ENCODE measurements at places on chromosomes 4 and X.

DNA sequence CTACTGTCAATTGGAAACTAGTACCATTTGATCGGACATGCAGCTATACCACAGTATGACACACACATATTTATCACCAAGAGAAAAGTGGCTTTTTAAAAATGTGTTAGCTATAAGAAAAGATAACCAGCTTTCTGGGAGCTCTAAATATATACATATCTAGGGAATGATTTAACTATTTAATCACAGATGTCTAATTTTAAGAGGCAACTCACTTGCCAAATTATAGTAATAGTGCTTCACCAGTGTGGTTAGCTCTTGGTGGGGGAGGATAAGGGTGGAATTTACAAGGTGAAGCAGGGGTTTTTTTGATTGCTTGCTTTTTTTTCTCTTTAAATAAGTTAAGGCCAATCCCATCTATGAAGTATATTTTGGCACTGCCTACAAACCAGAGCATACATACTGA lies 547.7 kb upstream of the DIPK2B start:
- H3K4me3 ChIP-seq = peak overlapping the region; percentile 55
- peaks cover 56% of the 10 kb centered on the region for H3K36me3 ChIP-seq
- peaks cover 52% of the 10 kb centered on the region for H3K4me1 ChIP-seq
- H3K27me3 ChIP-seq = peaks cover 28% of the 10 kb centered on the region
- peak overlapping the region; percentile 88 for H3K27ac ChIP-seq

- no peak for DNase-seq
- H3K27me3 ChIP-seq = no peaks in the 10 kb centered on the region
- H3K36me3 ChIP-seq = no peaks in the 10 kb centered on the region
- H3K4me3 ChIP-seq = no peak overlapping the region
- no peak overlapping the region for H3K27ac ChIP-seq
- peaks cover 20% of the 10 kb centered on the region for H3K4me1 ChIP-seq
Observed at GRCh38 chr4:80678413-80678812, 342.9 kb downstream of the CFAP299 start.

DNA sequence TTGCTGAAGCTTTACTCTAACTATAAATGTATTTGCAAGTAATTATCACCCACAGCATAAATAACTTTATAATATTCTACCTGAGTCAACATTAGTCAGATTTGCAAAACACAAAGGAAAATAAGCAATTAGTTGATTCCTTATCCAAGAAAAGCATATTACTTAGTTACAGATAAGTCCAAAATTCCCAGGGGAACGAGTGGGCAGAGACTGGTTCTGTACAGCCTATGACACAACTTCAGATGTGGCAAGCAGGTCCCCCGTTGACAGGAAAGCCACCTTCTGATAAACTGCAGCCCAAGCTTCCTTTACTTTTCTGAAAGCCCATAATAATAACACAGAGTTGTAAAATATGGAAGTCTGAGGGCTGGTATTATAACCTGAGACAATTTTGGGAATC lies 62.4 kb upstream of the NDP start:
- no peak overlapping the region for H3K27ac ChIP-seq
- H3K4me1 ChIP-seq = peaks cover 19% of the 10 kb centered on the region
- no peak for DNase-seq
- no peaks in the 10 kb centered on the region for H3K36me3 ChIP-seq
- no peaks in the 10 kb centered on the region for H3K27me3 ChIP-seq

- peaks cover 6% of the 10 kb centered on the region for H3K27me3 ChIP-seq
- H3K4me3 ChIP-seq = no peak overlapping the region
- no peak for DNase-seq
- no peaks in the 10 kb centered on the region for H3K4me1 ChIP-seq
- H3K27ac ChIP-seq = no peak overlapping the region
Observed at GRCh38 chrX:137431693-137432488, 134.0 kb upstream of the ZIC3 start.

DNA sequence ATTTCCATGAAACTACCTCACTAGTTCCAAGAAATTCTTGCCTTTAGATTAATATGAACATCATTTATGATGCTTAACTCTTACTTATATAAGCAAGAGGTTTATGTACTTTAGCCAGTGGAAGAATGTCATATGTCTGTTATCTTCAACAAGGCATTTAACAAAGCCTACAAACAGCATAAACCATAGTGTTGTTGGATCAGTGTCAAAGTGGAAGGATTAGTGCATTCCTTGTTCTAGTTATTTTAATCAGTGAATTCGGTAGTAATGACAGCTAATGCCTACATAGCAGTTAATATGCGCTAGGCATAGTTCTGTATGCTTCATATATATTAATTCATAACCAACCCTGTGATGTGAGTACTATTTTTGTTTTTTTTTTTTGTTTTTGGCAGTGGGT lies 3.1 kb downstream of the PI4K2B start:
- no peaks in the 10 kb centered on the region for H3K27me3 ChIP-seq
- peak overlapping the region; percentile 57 for H3K4me3 ChIP-seq
- peaks cover 30% of the 10 kb centered on the region for H3K36me3 ChIP-seq

DNA sequence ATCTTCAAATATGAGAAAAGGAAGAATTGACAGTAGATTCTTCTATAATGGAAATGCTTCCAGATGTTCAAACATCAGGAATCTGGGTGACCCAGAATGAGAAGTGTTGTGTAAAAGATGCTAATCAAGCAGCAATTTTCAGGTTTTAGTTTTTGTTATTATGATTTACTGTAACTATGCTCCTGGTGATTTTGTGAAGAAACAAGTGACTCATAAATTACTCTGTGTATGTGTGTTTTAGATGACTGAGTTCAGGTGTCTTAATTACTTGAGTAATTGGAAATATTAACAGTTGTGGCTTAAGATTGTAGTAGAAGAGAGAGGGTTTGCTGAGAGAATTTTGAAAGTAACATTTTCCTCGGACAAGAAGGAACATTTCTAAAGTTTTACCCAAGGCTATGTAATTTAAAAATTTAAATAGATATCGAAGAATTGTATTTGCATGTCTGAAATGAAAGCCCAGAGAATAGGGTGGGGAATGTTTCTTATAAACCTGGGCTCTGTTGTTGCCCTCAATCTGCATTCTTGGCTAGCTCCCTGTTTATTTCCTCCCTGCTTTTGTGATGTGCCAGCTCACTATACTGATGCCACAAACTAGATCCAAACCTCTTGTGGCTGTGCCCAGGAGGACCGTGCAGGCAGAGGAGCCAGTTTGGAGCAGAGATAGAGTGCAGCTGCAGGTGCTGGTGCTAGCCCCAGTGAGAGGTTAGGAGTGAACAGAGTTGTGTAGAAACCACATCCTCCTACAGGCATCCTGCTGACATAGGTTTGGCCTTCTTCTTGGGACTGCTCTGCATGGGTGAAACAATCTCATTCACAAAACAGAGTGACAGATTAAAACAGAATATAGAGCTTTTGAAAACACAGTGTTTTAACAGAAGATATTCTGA lies 25.4 kb upstream of the TNIP3 start:
- no peak overlapping the region for H3K4me3 ChIP-seq
- H3K4me1 ChIP-seq = peaks cover 5% of the 10 kb centered on the region
- H3K36me3 ChIP-seq = no peaks in the 10 kb centered on the region

DNA sequence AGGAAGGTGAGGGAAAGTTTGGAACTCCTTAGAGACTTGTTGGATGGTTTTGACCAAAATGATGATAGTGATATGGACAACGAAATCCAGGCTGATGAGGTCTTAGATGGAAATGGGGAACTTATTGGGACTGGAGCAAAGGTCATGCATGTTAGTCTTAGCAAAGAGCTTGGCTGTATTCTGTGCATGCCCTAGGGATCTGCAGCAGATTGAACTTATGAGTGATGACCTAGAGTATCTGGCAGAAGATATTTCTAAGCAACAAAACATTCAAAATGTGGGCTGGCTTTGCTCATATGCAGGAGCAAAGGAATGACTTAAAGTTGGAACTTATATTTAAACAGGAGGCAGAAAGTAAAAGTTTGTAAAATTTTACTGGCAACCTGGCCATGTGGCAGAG lies 489.3 kb upstream of the DIPK2B start:
- no peaks in the 10 kb centered on the region for H3K27me3 ChIP-seq
- DNase-seq = no peak
- H3K4me1 ChIP-seq = peaks cover 9% of the 10 kb centered on the region
- H3K4me3 ChIP-seq = no peak overlapping the region
- peaks cover 7% of the 10 kb centered on the region for H3K36me3 ChIP-seq

GRCh38 chrX:139903210-139903609 lies 29.6 kb downstream of the ATP11C start:
- no peak overlapping the region for H3K27ac ChIP-seq
- DNase-seq = no peak
- H3K4me3 ChIP-seq = no peak overlapping the region
- H3K27me3 ChIP-seq = no peaks in the 10 kb centered on the region

GRCh38 chr4:33063241-33063640 lies 2343.1 kb downstream of the PCDH7 start:
- peaks cover 8% of the 10 kb centered on the region for H3K4me1 ChIP-seq
- DNase-seq = peak; percentile 59
- no peak overlapping the region for H3K4me3 ChIP-seq
- peak overlapping the region; percentile 27 for H3K27ac ChIP-seq
- H3K27me3 ChIP-seq = no peaks in the 10 kb centered on the region

- H3K4me1 ChIP-seq = peaks cover 19% of the 10 kb centered on the region
- H3K36me3 ChIP-seq = no peaks in the 10 kb centered on the region
- no peak for DNase-seq
- H3K4me3 ChIP-seq = no peak overlapping the region
- no peaks in the 10 kb centered on the region for H3K27me3 ChIP-seq
Observed at GRCh38 chrX:49880668-49881067, 1.4 kb downstream of the USP27X start.

DNA sequence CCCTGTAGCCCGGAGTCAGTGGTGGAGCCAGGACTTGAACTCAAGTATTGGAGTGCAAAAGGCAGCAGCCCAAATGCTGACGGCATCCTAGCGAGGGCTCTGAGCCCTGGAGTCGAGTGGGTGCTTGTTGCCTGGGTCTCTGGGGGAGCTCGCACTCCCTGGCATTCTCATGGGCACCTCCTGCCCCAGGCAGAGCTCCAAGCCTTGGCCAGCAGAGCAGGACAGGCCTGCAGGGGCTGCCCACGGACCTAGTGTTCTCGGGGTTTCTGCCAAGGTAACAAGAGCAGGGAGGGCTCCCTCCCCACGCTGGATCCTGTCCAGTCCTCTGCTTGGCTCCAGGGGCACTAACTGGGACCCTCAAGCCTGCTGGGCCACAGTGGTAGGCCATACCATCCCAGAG lies 17.6 kb upstream of the WFS1 start:
- H3K27me3 ChIP-seq = peaks cover 15% of the 10 kb centered on the region
- no peaks in the 10 kb centered on the region for H3K36me3 ChIP-seq
- no peak overlapping the region for H3K27ac ChIP-seq
- DNase-seq = no peak
- H3K4me3 ChIP-seq = no peak overlapping the region
- H3K4me1 ChIP-seq = no peaks in the 10 kb centered on the region

GRCh38 chr4:158155656-158156356 lies 17.0 kb downstream of the GASK1B start:
- no peak overlapping the region for H3K4me3 ChIP-seq
- H3K27ac ChIP-seq = no peak overlapping the region
- no peak for DNase-seq
- H3K4me1 ChIP-seq = peaks cover 27% of the 10 kb centered on the region

DNA sequence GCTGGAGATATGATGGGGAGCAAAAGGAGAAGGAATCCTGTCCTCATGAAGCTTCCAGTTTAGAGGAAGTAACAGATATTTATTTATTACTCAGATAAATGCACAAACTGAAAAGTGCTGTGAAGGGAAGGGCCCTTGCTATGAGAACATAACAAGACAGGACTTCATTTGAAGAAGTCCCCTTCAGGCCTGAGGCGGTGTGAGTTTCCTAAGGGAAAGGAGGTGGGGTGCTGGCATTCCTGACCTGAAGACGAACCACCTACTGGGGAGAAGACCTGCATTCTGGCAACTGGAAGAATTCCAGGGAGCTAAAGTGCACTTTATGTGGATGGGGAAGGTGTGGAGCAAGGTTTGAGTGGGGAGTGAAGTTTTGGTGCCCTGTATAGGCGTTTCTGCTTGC lies 15.9 kb upstream of the SPARCL1 start:
- no peak overlapping the region for H3K27ac ChIP-seq
- no peaks in the 10 kb centered on the region for H3K36me3 ChIP-seq
- peaks cover 7% of the 10 kb centered on the region for H3K27me3 ChIP-seq
- H3K4me1 ChIP-seq = no peaks in the 10 kb centered on the region

DNA sequence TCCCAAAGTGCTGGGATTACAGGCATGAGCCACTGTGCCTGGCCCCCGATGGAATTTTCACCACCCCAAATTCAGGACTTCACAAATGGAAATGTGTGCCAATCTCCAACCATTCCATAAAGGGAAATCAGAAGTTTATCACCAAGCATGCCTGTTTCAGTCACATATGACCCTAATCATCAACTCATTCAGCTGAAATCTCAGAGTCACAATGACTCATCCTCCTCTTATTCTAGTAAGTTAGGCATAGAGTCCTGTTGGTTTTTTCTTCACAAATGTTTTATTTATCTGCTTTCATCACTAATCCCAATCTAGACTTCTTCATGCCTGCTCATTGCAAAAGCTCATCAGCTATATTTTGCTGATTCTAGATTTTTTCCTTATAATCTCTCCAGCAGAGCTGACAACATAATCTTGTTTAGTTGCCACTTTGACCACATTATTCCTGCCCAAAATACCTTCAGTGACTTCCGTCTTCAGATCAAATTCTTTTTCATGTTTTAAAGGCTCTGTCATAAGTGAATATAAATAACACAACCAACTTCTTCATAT lies 83.3 kb downstream of the SLC7A11 start:
- peaks cover 15% of the 10 kb centered on the region for H3K36me3 ChIP-seq
- H3K27ac ChIP-seq = peak overlapping the region; percentile 63
- DNase-seq = peak; percentile 77
- no peaks in the 10 kb centered on the region for H3K27me3 ChIP-seq
- H3K4me3 ChIP-seq = peak overlapping the region; percentile 3

DNA sequence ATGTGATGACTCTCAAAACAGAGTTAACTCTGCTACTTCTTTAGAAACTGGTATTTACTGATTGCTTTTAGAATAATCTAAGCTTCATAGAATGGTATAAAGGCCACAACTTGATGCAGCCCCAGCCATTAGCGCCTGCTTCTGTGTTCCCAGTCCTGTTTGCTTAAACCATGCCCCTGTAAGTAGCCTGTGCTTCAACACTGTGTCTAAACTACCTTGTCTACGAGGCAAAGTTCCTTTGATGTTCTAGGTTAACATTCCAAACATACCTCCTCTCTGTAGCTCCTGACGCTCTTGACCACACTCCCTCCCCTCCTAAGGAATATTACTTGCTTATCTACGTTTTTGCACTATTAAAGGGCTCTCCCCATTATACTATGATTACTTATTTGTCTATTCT lies 352.5 kb upstream of the ADGRL3 start:
- peaks cover 2% of the 10 kb centered on the region for H3K27me3 ChIP-seq
- no peak for DNase-seq
- no peaks in the 10 kb centered on the region for H3K4me1 ChIP-seq
- H3K36me3 ChIP-seq = no peaks in the 10 kb centered on the region
- H3K27ac ChIP-seq = no peak overlapping the region

DNA sequence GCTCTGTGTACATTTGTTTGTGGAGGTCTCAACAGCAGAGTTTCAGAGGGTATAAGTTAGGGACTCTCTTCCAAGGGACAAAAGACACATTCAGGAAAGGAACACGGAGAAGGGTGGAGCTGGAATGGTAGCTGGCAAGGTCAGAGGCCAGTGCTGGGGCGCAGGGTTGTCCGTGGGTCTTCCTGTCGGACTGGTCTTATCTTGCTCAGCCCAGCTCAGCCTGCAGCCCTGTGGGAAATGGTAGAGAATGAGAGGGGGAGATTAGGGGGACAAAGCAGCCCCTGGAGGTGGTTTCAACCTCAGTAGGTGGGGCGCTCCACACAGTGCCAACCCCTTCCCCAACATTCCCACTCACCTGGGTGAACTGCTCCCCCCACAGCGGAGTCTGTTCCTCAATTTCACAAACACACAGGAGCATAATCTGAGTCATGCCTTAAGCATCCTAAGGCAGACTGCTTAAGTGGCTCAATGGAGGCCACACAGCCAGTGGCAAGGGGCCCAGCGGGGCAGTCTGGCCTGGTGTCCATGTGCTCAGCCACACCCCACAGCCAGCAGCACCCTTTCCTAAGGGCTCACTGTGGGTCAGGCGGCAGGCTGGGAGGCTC lies 6.9 kb upstream of the HDAC6 start:
- DNase-seq = peak; percentile 47
- no peak overlapping the region for H3K27ac ChIP-seq
- no peak overlapping the region for H3K4me3 ChIP-seq
